Epithelial cell of alveolus of lung (primary cell): ENCODE measurements at places on chromosomes 6 and 20. TPM values are rescaled to one million over a fixed set of nuclear protein-coding genes. Genes with fewer than 3 reads are reported as not detected.

Gene ENPP4
- total RNA-seq: 0.39 and 0.96 TPM in 2 replicates

Gene ANKRD66
- not detected in 2 replicates for total RNA-seq

Gene TFAP2D
- total RNA-seq: not detected in 2 replicates

Gene OR2H2
- total RNA-seq: not detected in 2 replicates

Gene HS3ST5
- total RNA-seq: under 0.01 TPM in 1 of 2 replicates, not detected in the other
